ENCODE measurements at places on chromosomes 6 and 20. TPM values are rescaled to one million over a fixed set of nuclear protein-coding genes. Genes with fewer than 3 reads are reported as not detected.

GRCh38 chr6:72446430-72446829, 175.4 kb upstream of the KCNQ5 start:
- no peak for DNase-seq

ECT2L gene
- total RNA-seq: not detected

CPNE5 gene
- not detected for total RNA-seq

ZNF311 gene
- total RNA-seq: not detected

DNA sequence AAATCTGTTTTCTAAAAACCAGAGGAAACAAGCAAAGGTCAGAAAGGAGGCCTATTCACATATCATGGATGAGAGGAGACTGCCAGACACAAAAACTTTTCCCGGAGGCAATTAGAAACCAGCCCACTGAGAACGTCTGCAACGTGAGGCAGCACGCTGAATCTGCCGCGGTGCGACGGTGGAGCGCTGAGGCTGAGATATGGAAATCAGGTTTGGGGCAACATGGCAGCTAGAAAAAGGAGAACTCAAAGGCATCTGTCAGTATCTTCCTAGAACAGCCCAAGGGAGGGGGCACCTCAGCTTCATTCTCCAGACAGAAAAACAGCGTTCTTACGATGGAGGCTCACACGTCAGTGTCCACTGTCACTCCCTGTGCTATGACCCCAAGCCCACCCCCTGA, 5.2 kb downstream of the PRELID3B start:
- DNase-seq: no peak

CALHM6 gene
- total RNA-seq: not detected

DDO gene
- 0.53 TPM for total RNA-seq

- no peak for DNase-seq
Measured at GRCh38 chr20:4076033-4076432, 60.7 kb upstream of the RNF24 start.

DNA sequence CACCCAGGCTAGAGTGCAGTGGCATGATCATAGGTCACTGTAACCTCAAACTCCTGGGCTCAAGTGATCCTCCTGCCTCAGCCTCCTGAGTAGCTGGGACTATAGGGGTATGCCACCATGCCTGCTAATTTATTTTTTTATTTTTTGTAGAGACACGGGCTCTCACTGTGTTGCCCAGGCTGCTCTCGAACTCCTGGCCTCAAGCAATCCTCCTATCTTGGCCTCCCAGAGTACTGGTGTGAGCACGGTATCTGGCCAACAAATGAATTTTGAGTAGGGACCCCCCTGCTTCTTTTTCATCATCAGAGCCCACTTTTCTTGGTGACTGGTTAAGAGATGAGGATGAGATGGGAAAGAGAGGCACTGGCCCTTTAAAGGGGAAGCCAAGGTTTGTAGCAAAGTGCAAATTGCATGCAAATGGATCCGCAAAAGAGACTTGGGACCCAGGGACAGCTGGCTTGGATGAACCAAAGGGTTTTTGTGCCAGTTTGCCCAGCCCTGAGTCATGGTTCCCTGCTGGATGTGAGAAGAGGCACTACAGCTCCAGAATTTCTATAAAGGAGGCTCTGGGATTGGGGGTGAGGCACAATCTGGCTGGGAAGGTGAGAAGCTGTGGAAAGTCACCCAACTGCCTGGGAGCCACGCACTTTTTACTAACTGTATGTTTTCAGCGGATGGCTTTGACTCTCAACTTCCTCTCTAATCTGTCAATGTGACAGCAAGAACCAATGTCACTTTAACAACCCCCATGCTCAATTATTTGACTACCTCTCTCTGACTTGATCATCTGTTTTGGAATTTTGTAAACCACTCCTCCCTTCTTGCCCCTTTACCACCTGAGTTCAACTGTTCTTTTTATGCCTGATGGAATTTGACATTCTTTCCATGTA, 58.7 kb upstream of the RNF24 start:
- DNase-seq: no peak

Data from SJSA1 (cell line).